ENCODE measurements at places on chromosomes 2 and 18.

GRCh38 chr18:525036-525797, 24.7 kb upstream of the COLEC12 start:
- DNase-seq = no peak

GRCh38 chr18:77899972-77900754, 650.5 kb downstream of the GALR1 start:
- peak; percentile 55 for DNase-seq

DNA sequence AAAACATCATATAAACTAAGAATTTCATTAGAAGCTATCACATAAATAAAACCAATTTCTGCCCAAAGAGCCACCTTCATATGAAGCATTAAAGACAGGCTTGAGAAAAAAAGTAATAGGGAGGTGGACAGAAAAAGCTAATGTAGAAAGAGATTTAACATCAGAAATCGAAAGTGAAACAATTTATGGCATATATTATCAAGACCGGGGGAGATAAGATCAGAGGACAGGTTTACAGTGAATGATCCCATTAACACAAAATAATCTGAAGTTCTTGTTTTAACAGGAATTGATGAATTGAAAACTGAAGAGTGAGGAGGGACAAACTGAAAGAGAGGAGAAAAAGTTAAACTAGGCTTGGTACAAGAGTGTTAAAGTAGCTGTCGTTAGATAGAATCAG, 786.3 kb upstream of the FSHR start:
- no peak for DNase-seq

GRCh38 chr2:64023485-64024258, 4.4 kb upstream of the VPS54 start:
- no peak for DNase-seq

DNA sequence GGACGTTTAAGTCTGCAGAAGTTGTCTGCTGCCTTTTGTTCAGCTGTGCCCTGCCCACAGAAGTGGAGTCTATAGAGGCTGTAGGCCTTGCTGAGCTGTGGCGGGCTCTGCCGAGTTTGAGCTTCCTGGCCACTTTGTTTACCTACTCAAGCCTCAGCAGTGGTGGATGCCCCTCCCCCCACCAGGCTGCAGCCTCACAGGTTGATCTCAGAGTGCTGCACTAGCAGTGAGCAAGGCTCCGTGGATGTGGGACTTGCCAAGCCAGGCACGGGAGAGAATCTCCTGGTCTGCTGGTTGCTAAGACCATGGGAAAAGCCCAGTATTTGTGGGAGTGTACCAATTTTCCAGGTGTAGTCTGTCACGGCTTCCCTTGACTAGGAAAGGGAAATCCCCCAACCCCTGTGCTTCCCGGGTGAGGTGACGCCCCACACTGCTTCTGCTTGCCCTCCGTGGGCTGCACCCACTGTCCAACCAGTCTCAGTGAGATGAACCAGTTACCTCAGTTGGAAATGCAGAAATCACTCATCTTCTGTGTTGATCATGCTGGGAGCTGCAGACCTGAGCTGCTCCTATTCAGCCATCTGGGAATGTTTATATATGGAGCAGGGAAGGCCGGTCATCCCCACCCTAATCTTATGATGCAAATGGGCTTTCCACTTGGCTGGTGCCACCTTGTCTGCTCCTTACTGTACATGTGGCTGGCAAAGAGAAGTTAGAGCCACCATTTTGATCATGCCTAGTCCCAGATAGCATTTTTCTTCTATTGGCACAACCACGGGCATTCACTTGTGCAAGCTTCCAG, 156.9 kb upstream of the ITGA6 start:
- DNase-seq = no peak

- no peak for DNase-seq
Measured at GRCh38 chr18:58452454-58453166, 176.3 kb downstream of the ALPK2 start.

DNA sequence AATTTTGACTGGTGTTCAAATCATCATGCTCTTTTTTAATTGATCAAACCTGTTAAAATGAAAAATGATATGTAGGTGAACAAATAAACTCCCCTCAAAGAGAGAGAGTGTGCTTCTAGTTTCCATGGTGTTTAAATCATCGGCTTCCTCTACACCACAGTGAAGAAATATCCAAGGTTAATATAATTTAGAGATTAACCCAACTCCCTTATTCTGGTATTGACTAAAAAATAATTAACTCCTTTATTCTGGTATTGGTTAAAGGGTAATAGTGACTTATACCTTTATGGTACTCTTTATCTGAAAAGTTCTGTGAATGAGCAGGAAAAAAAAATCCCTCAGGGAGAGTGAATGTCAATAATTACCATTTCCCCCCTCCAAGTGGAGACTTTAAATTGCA, 93.1 kb downstream of the SPATS2L start:
- no peak for DNase-seq

GRCh38 chr2:65636813-65637483, 204.5 kb upstream of the SPRED2 start:
- no peak for DNase-seq

DNA sequence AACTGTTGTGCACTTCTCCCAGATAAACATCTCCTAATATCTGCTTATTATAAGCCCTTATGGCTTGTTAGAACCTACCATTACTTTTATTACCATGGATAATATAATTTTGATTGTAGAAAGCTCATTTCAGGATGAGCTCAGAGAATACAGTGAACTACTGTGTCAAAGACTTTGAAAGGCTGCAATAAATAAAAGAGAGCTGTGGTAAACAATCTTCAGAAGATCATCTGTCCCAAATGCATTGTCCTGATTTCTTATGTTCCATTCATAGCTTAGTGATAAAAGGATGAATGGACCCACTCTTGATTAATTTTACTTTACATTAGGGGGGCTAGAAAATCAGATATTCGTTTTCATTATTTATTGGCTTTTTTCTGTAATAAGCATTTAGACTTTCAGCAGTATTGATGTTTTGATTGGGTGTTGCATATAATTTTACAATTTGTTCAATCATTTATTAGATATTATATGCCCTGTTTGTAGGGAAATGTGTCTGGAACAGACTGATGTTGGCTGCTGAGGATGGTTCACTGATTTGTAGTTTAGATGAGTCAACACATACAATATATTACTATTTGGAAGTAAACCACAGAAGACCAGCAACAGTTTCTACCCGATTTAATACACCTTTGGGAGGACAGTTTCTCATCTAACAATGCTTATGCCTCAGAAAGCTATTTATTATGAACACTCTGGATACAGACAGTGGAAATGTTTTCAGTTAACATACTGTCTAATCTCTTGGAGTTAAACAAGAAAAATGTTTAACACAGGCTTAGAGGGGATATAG, 147.2 kb downstream of the TMEFF2 start:
- DNase-seq = no peak

GRCh38 chr2:152481881-152482583, 147.1 kb downstream of the FMNL2 start:
- DNase-seq = no peak

DNA sequence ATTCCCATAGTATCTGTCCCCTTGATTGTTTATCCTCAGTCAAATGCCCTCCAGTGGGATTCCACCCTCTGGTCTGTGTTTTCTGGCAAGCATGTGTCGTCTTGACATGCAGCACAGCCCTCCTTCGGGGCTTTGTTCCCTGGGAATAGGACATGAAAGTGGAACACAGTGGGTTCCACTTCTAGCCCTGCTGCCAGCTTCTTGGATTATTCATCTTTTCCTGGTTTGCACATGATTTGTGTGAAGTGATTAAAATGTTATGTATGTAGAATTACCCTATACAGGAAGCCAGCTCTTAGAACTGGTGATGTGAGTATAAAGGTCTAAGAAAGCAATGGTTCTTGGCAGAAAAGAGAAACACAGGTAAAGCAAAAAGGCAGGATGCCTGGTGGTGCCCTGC, 142.3 kb downstream of the TANC1 start:
- no peak for DNase-seq

DNA sequence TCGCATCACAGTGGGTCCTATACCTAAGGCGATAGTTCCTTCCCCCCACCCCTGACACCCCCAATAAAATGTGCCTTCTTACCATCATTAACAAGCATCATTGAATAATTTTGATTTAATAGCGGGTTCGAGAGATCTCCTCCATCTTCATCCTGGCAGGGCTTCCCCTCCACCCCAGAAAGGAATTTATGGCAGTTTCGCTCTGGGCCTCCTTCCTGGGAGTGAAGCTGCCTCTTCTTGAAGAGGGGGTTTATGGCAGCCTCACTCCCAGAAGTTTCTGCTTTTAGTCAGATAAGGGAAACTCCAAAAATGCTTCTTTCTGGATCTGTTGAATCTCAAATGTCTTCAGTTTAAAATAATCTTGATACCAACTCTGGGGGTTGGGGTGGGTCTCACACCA, 45.7 kb downstream of the RRM2 start:
- DNase-seq = no peak

- DNase-seq = no peak
Measured at GRCh38 chr2:65361623-65362022, 70.8 kb downstream of the SPRED2 start.

DNA sequence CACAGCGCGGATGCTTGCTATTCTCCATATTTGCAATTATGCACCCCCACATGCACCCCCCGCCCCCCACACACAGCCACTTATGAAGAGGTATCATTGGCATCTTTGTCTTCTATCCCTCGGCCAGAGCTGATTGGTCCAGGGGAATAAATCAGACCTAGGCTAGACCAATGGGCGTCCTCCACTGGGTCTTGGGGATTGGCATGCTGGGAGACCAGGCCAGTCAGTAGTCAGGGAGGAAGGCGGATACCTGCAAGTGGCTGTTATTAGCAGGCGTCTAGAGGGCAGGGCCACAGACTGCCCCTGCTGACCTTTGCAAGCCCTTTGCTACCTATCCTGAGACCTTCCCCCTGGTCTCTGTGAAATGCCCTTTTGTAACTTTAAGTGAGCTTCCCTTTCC, 30.0 kb downstream of the ATOH8 start:
- no peak for DNase-seq

- no peak for DNase-seq
Measured at GRCh38 chr2:69798909-69799526, 30.4 kb upstream of the GMCL1 start.

GRCh38 chr2:234199996-234200395, 149.5 kb downstream of the SPP2 start:
- DNase-seq = no peak

- no peak for DNase-seq
Measured at GRCh38 chr2:55430211-55430975, 10.7 kb upstream of the CCDC88A start.
